Glutamatergic neuron (in vitro differentiated cells): ENCODE measurements at places on chromosomes 7 and 10. TPM values are rescaled to one million over a fixed set of nuclear protein-coding genes. Genes with fewer than 3 reads are reported as not detected.
A peak's percentile ranks its signal among the peaks of the same experiment; 100 is the strongest.

ADD3 gene
- total RNA-seq: 22.8 TPM

GRID2IP gene
- 0.66 TPM for total RNA-seq

HEPACAM2 gene
- total RNA-seq: not detected

GPR146 gene
- 3.1 TPM for total RNA-seq

TMEM225B gene
- 0.66 TPM for total RNA-seq

TMEM60 gene
- total RNA-seq: 18.9 TPM

VSIR gene
- 0.29 TPM for total RNA-seq

ANK3 gene
- total RNA-seq: 84.9 TPM

DNAJB6 gene
- total RNA-seq: 120 TPM

ASAH2B gene
- 15.5 TPM for total RNA-seq

DNA sequence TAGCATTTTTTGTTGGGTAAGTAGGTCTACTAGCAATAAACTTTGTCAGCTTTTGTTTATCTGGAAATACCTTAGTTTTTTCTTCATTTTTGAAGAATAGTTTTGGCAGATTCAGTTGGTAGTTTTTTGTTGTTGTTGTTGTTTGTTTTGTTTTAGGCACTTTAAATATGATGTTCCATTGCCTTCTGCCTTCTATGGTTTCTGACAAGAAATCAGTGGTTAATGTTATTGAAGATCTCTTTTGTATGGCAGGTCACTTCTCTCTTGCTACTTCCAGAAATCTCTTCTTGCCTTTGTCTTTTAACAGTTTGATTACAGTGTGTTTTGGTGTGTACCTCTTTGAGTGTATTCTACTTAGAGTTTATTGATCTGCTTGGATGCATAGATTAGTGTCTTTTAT lies 41.8 kb upstream of the ZNF365 start:
- no peak for DNase-seq

DNA sequence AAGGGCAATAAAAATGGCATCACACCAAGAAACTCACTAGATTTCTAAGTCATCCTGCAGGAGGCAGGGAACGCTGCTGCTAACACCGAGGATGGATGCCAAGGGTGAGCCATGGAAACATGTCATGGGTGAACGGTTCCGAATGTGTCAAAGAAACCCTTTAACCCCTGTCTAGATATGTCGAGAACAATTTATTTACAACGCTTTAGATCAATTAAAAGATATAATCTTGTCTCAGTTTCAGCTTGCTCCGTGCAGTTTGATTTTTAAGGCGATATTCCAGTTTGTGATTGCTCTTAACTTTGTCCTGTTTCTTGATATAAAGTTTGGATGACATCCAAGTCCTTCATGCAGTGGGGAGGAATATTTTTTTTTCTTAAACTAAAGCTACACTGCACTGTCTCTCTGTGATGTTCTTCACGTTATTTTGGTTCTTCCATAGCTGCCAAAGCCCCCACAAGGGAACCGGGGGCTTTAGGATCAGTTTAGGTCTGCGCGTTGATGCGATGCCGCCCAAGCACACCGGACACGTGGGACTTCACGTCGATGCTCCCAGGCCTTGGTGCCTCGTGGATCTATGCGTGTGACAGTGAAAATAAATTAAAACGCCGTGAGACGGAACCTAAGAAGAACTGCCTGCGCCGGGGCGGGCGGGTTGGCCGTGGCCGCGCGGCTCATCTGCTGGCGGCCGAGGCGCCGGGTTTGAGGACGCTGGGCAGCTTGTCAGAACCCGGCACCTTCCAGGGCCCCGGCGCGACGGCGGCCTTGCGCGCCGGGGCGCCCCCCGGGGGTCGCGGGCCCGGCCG lies 220.3 kb downstream of the PHTF2 start:
- DNase-seq: peak; percentile 39

DNA sequence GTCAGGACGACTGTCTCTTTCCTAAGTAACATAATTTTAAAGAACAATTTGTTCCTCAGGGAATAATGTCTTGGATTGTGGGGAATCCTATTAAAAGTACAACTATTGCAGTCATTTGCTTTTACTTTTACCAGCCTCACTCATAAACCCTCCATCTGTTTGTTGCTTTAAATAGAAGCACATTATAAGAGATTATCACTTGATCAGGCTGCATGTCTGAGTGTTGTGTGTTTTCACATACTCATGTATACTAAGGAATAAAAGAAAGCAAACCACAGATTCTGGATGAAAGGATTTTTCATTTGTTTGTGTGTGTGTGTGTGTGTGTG lies 1077.8 kb downstream of the KCNMA1 start:
- DNase-seq: no peak

GRCh38 chr7:54485044-54485443 lies 57.1 kb upstream of the VSTM2A start:
- no peak for DNase-seq

DNA sequence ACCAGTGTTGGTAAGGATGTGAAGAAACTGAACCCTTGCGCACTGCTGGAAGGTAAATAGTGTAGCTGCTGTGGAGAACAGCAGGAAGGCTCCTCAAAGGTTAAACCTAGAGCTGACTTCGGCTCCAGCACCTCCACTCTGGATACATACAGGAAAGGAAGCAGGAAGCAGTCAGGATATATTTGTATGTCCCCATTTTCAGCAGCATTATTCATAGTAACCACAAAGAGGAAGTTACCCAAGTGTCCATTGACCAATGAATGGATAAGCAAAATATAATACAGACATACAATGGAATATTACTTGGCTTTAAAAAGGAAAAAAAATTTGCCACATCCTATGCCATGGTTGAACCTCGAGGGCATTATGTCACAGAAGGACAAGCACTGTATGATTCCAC lies 15.0 kb downstream of the RET start:
- DNase-seq: no peak

DNA sequence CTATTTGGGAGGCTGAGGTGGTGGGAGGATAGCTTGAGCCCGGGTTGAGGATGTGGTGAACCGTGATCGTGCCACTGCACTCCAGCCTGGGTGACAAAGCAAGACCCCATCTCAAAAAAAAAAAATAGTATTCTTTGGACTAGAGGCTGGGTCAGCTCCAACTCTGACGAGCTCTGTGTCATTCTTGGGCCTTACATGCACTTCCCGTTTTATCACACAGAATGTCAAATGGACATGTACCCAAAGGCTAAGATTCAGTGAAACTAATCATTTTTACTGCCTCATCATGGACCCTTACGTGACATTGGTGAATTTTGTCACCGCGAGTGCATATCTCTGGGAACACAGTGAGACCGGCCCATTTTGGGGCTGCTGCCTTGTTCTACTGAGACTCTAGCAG lies 27.3 kb downstream of the PALD1 start:
- DNase-seq: no peak

GRCh38 chr7:52525772-52526341 lies 509.6 kb upstream of the POM121L12 start:
- no peak for DNase-seq

GRCh38 chr7:116210345-116211005 lies at the start of gene TES:
TES (plus strand) TSS chr7:116210539; CDS start chr7:116210708, 169 bp downstream.
- peak; percentile 75 for DNase-seq

- DNase-seq: peak; percentile 34
These were observed 108.9 kb upstream of the PDCD4 start for GRCh38 chr10:110762849-110763211.

GRCh38 chr10:78957471-78958039 lies 111.2 kb upstream of the ZMIZ1 start:
- no peak for DNase-seq

DNA sequence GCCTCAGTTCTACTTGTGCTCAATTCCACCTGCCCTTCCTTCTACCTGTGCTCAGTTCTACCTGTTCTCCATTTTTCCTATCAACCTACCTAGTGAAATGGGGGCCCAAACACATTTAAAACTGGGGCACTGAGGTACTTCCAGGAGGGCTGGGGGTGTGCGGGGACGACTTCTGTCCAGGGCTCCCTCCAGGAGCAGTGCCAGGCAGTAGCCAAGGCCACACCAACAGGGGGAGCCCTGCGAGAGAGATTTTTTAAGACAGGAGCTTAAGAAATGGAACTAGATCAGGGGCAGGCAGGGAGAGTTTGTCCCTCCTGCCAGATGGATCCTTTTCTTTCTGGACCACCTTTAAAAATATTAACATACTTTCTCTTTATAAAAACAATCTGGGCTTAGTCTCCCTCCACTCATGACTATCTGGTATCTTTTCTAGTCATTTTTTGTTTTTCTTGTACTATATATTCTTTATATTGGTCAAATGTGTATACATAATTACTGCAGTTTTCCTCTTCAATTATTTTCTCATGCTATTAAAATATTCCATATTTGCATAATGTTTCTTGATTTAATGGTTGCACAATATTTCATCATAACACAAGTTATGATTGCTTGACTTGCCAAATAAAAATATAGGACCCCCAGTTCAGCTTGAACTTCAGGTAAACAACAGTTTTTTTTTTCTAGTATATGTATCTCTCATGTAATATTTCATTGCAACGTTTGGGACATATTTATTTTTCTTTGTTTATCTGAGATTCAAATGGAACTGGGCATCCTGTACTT lies 47.3 kb upstream of the INSYN2A start:
- peak; percentile 78 for DNase-seq

DNA sequence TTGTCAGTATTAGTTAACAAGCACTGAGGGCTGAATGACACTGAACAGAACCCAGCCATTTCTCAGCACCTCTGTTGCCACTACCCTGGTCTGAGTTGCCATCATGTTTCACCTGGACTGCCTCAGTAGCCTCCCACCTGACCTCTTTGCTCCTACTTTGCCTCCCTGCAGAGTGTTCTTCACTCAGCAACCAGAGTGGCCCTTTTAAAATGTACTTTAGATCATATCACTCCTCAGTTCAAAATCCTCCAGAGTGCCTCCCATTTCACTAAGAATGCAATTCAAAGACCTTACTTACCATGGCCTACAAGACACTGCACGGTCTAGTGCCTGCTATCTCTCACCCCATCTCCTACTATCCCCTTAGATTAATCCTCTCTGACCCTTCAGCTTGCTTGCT lies 214.5 kb downstream of the AUTS2 start:
- DNase-seq: no peak

DNA sequence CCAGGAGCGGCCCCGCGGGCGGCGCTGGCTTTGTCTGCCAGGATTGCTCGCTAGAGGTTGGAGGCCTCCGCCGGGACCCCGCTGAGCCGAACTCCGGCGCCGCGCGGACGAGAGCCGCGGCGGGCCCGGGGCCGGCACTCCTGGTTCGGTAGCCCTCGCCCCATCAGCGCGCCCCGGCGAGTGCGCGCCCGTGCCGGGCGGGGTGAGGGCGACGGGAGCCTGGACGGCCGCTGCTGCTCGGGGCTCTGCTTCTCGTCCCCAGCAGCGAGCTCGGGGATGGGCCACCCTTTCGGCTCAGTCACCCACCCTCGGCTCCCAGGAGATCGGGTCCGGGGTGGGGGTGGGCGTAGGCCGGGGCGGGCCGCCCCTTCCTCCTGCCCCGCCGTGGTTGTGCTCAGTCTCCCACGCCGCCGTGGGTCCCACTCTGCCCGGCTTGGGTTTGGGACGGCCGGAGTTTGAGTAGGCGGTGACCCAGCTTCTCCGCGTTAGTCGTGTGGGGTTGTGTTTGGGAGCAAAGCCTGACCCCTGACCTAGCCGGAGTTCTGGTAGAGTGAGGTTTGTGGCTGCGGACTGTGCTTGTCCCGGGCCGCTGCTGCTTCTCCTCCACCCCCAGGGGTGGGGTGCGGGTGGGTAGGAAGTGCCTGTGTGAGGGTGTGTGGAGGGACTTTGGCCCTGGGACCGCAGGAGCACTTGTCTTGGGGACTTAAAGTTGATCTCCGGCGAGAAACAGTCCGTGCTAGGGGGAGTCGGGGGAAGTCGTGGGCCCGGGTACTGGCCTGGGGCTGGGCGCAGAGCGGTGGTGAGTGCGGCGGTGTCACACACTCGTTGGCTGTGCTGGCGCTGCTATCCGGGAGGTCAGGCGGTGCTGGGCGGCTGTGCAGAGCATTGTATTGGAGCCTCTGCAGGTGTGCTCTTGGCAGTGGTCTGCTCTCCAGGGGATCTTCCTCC lies 677 bp downstream of the TSPAN14 start:
- peak; percentile 63 for DNase-seq

DNA sequence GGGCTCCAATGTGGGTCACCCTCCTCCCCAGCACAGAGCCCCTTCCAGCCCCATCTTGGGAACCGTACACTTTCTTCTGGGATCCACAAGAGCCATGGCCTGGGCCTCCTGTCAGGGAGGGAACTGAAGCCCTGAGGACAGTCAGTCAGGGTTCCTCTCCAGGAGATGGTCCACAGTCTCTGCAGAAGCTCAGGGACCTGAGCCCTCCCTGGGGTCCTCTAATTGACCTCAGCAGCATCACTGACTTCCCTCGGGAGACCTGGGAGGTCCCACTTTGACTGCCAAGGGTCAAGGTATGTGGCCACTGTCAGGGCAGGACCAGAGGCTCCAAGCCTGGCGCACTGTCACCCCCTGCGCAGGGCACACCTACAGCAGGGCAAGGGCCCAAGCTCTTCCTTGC lies 32.3 kb downstream of the NOD1 start:
- no peak for DNase-seq

- no peak for DNase-seq
These were observed 35.5 kb downstream of the VIM start for GRCh38 chr10:17263580-17263979.

GRCh38 chr10:116848032-116848943 lies 1.0 kb upstream of the ENO4 start:
- no peak for DNase-seq

DNA sequence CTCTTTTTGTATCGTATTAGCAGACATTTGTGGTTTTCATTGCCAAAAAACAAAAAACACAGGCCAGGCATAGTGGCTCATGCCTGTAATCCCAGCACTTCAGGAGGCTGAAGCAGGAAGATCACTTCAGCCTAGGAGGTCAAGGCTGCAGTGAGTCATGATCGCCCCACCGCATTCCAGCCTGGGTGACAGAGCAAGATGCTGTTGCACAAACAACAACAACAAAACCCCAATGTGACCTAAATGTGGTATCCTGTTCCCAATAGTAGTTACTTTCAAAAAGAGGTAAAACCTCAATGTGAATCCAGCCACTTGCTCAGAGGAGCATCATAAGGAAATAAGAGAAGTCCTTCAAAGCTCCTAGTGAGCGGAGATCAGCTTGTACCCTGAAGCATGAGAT lies 45.8 kb upstream of the SKAP2 start:
- no peak for DNase-seq

DNA sequence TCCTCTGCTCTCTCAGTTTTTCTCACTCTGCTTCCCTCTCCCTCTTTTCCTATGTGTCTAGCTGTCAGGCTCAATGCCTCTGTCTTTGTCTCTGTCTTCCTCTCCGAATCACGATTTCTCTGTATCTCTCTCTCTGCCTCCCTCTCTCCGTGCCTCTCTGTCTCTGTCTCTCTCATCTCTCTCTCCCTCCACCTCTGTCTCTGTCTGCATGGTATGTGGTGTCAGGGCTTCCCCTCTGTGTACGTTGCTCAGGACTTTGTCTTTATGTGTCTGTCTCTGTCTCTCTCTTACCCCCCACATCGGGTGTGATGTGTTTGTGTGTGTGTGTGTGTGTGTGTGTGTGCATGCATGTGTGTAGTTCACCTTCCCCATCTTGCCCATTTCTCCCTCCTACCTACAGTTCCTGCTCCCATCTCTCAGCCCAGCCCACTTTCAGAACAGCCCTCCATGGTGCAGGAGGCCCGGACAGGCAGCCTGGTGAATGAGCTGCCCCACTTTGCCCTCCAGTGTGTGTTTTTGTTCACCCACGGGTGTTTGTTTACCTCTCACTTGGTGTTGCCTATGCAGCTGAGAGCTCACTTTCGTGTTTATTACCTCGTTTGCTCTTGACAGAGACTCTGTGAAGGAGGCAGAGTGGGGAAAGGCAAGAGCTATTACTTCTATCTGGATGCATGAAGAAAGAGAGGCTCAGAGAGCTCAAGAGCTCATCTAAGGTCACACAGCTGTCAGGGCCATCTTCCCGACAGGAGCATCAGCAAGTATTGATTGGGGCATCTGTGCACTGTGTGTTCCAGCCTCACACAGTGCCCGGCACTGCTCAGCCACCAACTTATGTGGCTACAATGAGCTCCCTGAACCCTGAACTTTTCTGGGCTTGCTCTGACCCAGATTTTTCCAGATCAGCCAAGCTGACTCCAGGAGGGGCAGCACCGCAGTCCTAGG lies 163.5 kb upstream of the ZMIZ1 start:
- no peak for DNase-seq
